ENCODE measurements at places on chromosomes 3 and 15.

- no peak for DNase-seq
Observed at GRCh38 chr3:56976651-56977560, 83.6 kb upstream of the SPATA12 start.

GRCh38 chr3:158539414-158540014 lies 31.5 kb upstream of the MLF1 start:
- DNase-seq: peak; percentile 50

GRCh38 chr3:184592371-184593219 lies 31.0 kb downstream of the EPHB3 start:
- no peak for DNase-seq

GRCh38 chr3:190892395-190892902 lies 30.0 kb upstream of the GMNC start:
- no peak for DNase-seq

DNA sequence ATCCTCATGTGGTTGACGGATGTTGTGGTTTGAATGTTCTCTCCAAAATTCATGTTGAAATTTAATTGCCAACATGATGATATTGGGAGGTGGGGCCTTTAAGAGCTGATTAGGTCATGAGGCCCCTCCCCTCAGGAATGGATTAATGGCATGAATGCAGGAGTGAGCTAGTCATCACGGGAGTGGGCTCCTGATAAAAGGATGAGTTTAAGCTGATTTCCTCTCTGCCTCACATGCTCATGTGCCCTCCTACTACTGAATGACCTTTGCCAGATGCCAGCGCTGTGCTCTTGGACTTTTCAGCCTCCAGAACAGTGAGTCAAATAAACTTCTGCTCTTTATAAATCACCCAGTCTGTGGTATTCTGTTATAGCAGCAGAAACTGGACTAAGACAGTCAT lies 111.2 kb downstream of the MYO5A start:
- no peak for DNase-seq

- DNase-seq: no peak
Observed at GRCh38 chr3:193932136-193932535, 203.8 kb upstream of the HES1 start.

- DNase-seq: no peak
Observed at GRCh38 chr3:9810433-9810770, 340 bp downstream of the TTLL3 start.

- peak; percentile 97 for DNase-seq
Observed at GRCh38 chr3:195914648-195915473, 6.5 kb upstream of the TNK2 start.
